Caki2 (cell line): ENCODE measurements at places on chromosomes 4 and X. TPM values are rescaled to one million over a fixed set of nuclear protein-coding genes. Genes with fewer than 3 reads are reported as not detected.

DNA sequence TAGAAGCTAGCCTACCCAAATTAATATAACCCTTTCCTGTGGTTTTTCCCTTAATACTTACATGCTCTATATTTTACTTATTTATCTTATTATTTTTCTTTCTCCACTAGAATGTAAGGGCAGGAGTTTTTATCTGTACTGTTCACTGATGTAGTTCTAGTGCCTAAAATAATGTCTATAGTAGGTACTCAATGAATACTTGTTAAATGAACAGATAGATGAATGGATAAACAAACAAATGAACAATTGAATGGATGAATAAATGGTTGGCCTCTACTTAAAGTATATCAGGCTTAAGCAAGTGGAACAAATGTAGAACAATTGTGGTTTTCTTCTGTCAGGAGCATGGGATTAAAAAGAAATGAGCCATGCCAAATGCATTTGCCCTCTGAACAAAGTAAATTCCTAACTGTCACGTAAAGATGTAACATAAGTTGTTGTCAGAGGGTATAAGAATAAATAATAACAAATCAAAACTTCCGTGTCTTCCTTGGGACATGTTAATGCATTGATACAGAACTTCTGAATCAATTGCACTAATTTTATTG is 54.1 kb downstream of the SYTL5 start:
- DNase-seq = peak; percentile 51

DNA sequence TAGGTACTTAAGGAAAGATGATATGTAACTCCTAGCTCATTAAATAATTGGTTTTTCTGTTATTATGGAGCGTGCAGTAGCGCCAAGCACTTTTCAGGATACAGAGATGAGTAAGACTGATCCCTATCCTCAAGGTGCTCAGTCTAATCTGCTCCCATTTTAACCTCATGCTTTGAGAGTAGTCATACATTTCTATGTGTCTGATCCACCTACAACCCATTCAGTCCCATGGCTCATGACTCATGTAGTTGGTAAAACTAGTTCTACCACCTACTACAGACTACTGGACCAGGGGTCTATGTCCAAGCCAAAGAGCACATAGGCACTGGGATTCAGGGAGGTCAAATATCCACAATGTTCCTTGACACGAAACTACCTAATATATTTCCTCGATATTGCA is 60.8 kb downstream of the TMEM154 start:
- DNase-seq = no peak

DNA sequence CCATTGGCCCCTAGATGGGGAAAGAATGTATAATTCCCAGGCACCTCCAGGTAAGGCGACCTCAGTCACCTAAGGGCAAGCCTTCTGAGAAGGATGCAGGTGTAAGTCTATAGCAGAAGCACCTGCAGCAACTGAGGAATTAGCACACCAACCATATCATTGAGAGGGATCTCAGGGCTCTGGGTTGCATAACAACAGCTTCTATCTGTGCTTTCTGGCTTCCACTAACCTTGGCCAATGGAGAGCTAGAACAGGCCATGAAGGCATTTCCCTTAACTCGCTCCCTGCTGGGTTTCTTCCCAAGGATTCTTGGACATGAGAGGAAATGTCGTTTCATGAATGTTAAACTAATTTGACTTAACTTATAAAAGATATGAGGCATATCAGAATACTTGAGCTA is 177.8 kb upstream of the GK2 start:
- no peak for DNase-seq

GRCh38 chrX:135596495-135596894 is 76.0 kb downstream of the INTS6L start:
- DNase-seq = no peak

DNA sequence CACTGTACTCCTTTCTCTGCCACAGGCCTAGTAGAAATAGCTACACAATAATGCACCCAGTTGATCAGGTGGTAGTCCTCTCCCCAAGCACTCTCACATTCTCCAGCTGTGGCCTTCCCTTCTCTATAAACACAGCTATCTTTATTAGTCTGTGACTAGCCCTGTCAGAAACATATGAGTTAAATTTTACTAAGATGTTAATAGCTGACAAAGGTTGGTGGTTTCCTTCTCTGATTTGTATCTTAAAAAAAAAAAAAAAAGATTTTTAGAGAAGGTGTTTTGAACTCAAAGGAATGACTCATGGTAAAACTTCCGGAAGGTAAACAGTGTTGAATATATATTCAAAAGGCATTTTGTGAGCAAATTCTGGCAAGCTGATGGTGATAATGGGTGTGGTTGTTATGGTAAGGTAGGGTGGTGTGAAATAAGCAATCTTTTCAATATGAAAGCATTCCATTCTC is 327.4 kb downstream of the PPP3CA start:
- peak; percentile 79 for DNase-seq

DNA sequence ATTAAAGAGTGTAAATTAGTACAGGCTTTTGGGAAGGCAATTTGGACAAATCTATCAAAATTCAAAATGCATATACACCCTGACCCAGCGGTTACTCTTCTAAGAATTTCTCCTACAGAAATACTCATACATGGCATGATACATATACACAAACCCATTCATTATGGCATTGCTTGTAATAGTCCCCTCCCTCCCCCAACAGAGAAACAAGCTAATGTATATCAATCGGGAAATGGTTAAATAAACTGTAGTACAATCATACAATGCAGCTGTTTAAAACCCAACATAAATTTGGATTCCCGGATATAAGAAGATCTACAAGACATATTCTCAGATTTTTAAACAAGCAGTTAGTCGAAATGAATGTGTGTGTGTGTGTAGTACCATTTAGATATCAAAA is 808 bp downstream of the HUWE1 start:
- no peak for DNase-seq

- no peak for DNase-seq
Measured at GRCh38 chr4:165838575-165838974, 34.5 kb upstream of the TLL1 start.

GRCh38 chrX:121360280-121360679 is 312.9 kb downstream of the GLUD2 start:
- no peak for DNase-seq

The EMCN gene
- total RNA-seq = not detected in 2 replicates

The CD38 gene
- not detected in 2 replicates for total RNA-seq

The CDX4 gene
- not detected in 2 replicates for total RNA-seq

The TSC22D3 gene
- 37.9 and 57.9 TPM in 2 replicates for total RNA-seq

The HPRT1 gene
- 49.7 and 62.7 TPM in 2 replicates for total RNA-seq

The TLR3 gene
- total RNA-seq = 2.4 and 2.9 TPM in 2 replicates
